Activated CD4-positive, alpha-beta memory T cell treated with anti-CD3 and anti-CD28 coated beads for 36 hours (primary cell): ENCODE measurements at places on chromosomes 1 and 21. TPM values are rescaled to one million over a fixed set of nuclear protein-coding genes. Genes with fewer than 3 reads are reported as not detected.

RPL5 gene
- 1,539 TPM for total RNA-seq

OR2T2 gene
- total RNA-seq = not detected

DNA sequence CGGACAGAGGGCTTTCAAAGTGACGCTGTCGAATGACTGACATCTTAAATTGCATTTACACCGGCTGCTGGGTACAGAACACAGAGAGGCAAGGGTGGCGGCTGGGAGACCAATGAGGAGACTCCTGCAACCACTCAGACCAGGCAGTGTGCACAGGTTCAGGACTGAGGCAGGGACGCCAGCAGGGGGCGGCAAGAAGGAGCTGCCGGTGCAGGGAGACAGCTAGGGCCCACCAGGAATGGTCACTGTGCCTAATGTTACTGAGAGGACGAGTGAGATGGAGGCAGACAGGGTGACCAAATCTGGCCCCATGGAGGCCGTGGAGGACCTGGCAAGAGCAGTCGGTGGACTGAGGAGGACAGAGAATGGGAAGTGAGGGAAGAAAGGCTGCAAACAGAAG, 23.5 kb downstream of the GLIS1 start:
- DNase-seq = peak; percentile 15
- no peak overlapping the region for H3K27ac ChIP-seq
- no peak overlapping the region for H3K4me3 ChIP-seq
- H3K4me1 ChIP-seq = no peaks in the 10 kb centered on the region

DNA sequence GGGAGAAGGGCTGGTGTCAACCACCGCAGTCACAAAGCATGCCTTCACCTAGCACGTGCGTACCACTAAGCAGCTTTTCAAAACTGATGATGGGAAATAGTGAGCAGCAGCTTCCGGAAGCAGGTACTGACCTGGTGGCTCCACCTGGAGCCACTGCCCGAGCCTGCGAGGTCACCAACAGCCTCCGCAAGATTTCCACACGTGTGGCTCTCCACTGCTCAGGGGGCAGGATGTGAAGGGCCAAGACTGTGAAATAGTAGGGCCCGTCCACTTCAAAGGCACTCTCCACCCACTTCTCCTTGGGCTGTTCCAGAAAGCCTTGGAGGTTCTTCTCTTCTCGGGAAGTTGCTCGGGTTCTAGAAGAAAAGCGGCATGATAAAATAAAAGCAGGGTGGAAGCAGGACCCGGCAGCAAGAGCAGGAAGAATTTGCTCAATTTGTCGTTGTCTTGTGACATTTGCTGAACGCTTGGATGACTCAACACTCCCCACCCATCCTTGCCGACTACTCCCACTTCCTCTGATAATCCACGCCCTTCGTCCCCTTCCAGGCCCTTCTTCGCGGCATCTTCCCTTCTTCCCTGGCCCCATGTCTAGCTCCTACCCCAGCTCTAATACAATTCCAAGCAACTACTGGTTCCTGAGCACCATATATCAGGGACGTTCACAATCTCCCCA, 124.9 kb upstream of the IFFO2 start:
- no peak for DNase-seq
- no peak overlapping the region for H3K27ac ChIP-seq
- peaks cover 60% of the 10 kb centered on the region for H3K36me3 ChIP-seq
- H3K27me3 ChIP-seq = no peaks in the 10 kb centered on the region
- no peaks in the 10 kb centered on the region for H3K4me1 ChIP-seq

DNA sequence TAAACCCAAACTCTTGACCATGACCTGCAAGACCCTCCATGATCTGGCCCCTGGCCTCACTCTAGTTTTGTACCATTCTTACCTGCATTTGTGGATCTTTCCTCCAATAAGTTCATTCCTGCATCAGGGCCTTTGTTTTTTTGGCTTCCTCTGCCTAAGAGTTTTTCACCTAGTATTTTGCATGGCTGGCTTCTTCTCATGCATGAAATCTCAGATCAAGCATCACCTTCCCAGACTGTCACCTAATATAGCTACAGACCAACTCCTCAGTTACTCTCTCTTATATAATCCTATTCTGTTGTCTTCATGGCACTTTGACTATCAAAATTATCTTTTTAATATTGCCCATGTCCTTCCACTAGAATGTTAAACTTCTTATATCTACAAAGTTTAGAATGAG, 54.2 kb downstream of the BTBD8 start:
- no peaks in the 10 kb centered on the region for H3K27me3 ChIP-seq
- no peak overlapping the region for H3K27ac ChIP-seq
- no peaks in the 10 kb centered on the region for H3K4me1 ChIP-seq
- peaks cover 15% of the 10 kb centered on the region for H3K36me3 ChIP-seq
- no peak overlapping the region for H3K4me3 ChIP-seq

- no peak overlapping the region for H3K27ac ChIP-seq
- H3K36me3 ChIP-seq = no peaks in the 10 kb centered on the region
- no peaks in the 10 kb centered on the region for H3K27me3 ChIP-seq
- H3K4me3 ChIP-seq = no peak overlapping the region
- H3K4me1 ChIP-seq = peaks cover 31% of the 10 kb centered on the region
Measured at GRCh38 chr1:235941876-235942624, 75.3 kb upstream of the LYST start.

- H3K4me1 ChIP-seq = no peaks in the 10 kb centered on the region
- no peak overlapping the region for H3K4me3 ChIP-seq
- H3K27me3 ChIP-seq = peaks cover 9% of the 10 kb centered on the region
- no peak for DNase-seq
- H3K27ac ChIP-seq = no peak overlapping the region
Measured at GRCh38 chr1:15213341-15213821, 33.6 kb upstream of the FHAD1 start.

- peaks cover 58% of the 10 kb centered on the region for H3K27me3 ChIP-seq
- no peak for DNase-seq
- H3K4me3 ChIP-seq = no peak overlapping the region
- no peaks in the 10 kb centered on the region for H3K36me3 ChIP-seq
- H3K4me1 ChIP-seq = peaks cover 26% of the 10 kb centered on the region
- H3K27ac ChIP-seq = no peak overlapping the region
Measured at GRCh38 chr1:151718011-151718431, 1.4 kb upstream of the CELF3 start.
